Fibroblast of upper back skin (primary cell): ENCODE measurements at places on chromosomes 3 and 15.

- DNase-seq = no peak
Measured at GRCh38 chr3:6714962-6715361, 146.0 kb upstream of the GRM7 start.

GRCh38 chr3:153591561-153592245 is 429.7 kb downstream of the RAP2B start:
- DNase-seq = peak; percentile 65

GRCh38 chr3:72273615-72274014 is 488.7 kb upstream of the PROK2 start:
- peak; percentile 99 for DNase-seq

- no peak for DNase-seq
Measured at GRCh38 chr3:167151636-167152035, 228.5 kb downstream of the ZBBX start.

- no peak for DNase-seq
Measured at GRCh38 chr3:156601497-156601896, 46.6 kb upstream of the SSR3 start.

DNA sequence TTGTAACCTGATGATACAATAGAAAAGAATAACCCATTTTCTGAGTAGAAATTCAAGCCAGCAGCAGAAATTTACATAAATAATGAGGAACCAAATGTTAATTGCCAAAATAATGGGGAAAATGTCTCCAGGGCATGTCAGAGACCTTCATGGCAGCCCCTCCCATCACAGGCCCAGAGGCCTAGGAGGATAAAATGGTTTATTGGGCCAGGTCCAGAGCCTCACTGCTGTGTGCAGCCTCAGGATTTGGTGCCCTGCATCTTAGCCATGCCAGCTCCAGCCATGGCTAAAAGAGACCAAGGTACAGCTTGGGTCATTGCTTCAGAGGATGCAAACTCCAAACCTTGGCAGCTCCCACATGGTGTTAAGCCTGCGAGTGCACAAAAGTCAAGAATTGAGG is 352.1 kb upstream of the MEIS2 start:
- DNase-seq = no peak

- DNase-seq = peak; percentile 56
Measured at GRCh38 chr3:150286390-150287147, 121.5 kb upstream of the TSC22D2 start.

DNA sequence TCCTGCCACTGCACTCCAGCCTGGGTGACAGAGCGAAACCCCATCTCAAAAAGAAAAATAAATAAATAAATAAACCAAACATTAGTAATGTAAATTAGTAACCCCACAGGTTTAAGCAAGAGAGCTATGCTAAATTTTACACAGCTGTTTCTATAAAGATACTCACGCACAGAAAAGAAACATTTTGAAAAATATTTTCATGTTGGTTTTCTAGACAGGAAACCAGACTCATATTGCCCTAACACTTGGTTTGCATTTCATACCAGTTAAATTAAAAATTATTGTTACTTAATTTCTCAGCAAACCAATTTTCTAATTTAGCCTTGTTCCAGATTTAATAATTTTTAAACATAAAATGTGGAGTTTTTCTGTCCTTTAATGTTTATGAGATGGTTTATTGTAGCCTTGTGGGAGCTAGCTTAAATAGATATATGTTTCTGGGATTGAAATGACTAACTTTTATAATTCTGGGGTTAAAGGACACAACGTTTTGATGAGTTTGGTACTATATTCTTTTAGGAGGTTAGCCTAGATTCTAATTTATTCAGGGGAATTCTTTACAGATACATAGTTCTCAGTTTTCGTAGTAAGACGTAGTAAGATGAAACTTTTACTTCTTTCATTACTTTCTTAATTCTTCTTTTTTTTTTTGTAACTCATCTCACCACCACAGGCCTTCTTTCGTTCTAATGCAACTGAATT is 42.6 kb upstream of the SLC4A7 start:
- DNase-seq = no peak

DNA sequence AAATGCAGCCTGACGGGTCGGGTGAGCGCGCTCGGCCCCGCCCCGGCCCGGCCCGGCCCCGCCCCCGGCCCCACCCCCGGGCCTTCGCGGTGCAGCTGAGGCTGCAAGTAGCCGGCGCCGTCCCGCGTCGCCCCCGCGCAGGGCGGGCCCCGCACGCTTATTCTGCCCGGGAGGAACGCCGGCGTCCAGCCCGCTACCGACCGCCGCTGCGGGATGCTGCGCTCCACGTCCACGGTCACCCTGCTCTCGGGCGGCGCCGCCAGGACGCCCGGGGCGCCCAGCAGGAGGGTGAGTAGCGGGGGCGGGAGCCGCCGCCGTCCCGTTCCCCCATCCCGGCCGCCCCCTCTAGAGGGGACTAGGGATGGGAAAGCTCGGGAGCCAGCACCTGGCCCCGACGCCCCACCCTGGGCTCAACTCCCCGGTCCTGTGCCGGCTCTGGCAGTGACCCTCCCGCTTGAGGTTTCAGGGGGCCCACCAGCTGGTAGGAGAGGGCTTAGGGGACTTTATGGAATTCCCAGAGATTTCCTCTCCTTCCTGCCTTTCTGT is at the start of gene MYZAP:
Gene MYZAP (plus strand): TSS at position 83 of the 546 bp plus-strand sequence. CDS start 131 bp downstream, at position 214.
- DNase-seq = no peak

DNA sequence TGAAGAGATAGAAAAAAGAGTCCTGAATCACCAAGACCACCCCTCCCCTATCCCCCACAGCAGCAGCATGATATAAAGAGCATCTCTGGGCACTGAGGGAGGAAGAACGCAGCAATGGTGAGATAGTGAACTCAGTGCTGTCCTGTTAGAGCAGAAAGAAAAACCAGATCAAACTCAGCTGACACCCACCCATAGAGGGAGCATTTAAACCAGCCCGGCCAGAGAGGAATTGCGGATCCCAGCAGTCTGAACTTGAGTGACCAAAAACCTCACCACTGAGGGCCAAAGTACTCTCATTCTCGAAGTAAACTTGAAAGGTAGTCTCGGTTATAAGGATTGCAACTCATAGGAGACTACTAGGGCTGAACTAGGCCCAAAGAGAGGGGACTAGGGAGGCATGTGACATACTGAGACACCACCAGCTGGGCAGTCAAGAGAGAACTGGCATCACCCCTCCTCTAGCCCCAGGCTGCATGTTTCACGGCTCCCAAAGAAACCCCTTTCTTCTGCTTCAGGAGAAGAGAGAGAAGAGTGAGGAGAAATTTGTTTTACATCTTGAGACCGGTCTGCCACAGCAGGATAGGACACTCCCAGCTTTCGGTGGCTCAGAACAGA is 39.2 kb upstream of the TGFBR2 start:
- no peak for DNase-seq

DNA sequence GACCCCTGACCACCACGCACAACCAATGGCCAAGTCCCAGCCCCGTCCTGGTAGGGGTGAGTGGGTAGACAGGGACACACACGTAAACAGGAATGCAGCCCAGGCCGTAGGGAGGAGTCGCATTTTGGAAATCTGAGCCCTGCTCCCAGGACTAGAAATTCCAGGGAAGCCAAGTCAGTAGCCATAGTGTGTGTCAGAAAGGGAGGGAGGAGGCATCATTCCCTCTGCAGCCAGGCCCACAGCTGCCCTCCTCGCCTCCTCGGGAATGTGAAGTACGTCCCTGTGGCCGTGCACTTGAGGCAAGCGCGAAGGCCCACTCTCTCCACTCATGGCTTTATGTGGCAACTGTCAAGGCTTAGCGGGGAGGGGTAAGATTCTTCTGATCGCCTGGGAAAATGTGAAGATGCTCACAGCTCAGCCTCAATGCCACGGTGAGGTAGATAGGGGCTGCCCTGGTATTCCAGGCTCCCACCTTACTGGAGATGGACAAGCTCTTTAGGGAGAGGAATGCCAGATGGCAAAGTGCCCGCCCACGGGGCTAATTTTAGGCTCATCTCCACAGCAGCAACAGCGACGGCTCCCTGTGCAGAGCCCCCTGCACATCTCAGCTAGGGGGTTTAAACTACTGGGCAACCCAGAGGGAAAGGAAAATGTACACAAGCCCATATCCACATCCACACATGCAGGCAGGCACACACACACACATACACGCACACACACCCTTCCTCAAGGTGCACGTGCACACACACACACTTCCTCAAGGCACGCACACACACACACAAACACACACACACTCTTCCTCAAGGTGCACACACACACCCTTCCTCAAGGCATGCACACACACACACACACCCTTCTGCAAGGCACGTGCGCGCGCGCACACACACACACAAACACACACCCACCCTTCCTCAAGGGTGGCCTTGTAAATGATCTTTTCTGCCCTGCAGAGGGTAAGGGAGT is 65.5 kb downstream of the ADCY5 start:
- peak; percentile 37 for DNase-seq

DNA sequence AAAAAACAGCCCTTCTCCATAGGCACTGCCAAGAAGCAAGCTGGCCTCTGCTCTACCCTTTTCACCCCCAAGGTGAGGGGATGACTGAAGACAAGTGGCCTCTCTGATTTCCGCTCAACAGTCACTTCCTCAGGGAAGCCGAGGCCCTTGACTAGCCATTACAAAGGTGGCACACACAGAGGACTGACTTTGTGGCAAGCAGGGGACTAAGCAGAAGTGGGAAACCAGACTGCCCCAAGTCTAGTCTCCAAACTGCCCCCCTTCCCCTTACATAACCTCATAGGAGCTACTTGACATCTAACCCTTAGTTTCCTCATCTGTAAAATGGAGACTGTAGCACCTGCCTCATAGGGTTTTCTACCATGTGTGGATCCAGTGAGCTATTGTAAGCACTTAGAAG is 118.9 kb downstream of the FOXP1 start:
- no peak for DNase-seq

DNA sequence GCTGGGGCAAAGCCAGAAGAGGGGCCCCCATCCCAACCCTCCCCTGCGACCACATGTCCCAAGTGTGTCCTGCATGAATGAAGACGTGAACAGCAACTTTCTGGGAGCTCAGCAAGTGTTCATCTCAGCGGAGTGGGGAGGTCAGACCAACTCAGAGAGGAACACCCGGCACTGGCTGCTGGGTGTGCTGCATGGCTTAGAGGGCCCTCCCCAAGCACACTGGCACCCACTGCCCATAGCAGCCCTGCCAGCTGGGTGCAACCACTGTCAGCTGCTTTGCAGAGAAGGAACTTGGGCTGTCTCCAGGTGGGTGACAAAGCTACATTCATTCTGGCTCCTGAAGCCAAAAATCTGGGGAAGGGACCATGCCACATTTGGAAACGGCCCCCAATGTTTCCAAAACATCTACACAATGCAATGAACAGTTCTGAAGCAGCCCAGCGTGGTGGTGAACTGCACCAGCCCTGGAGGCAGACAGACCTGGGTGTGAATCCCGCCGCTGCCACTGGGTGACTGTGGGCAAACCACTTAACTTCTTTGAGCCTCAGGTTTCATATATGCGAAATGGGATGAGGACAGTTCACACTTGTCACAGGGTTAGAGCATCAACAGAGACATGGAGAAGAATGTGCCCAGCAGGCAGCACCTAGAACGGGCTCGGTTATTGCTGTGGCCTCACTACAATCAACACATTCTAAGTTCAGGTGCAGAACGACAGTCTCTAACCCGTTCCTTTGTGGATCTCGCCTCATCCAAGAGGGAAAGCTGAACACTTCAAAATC is 145.4 kb downstream of the NUP210 start:
- no peak for DNase-seq

GRCh38 chr15:100873029-100873677 is 6.5 kb upstream of the ALDH1A3 start:
- DNase-seq = peak; percentile 85
